ENCODE measurements at places on chromosomes 4 and X.

DNA sequence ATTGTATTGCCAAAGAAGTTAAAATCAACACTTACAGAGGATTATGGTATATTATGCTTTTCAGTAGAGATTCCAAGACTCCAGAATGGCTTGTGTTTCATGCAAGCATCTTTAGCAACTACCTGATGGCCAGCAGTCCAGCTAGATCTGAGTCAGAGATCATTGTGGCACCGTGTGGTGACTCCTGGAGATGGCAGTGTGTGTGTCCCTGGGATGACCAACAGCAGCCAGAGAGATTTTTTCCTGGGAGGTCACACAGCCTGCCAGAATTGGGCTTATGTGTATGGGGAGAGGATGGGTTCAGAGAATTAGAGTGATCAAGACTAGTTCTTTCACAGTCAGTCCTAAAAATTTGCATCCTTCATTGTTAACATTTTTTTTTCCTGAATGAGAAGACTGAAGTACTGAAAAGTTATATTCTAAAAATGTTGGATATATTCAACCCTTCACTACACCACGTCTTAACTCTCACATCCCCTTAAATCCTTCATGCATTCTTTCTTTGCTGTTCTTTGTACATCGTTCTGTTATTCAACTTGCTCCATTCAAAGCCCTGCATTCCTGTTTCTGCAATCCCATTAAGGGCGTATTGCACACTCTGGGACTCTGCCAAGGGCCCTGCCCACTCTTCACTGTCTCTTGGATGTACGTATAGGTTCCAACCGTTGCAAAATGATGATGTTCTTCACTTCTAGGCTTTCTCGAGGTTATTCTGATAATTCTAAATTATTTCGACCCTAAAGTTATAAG lies 12.4 kb downstream of the TENM3 start:
- DNase-seq = no peak

DNA sequence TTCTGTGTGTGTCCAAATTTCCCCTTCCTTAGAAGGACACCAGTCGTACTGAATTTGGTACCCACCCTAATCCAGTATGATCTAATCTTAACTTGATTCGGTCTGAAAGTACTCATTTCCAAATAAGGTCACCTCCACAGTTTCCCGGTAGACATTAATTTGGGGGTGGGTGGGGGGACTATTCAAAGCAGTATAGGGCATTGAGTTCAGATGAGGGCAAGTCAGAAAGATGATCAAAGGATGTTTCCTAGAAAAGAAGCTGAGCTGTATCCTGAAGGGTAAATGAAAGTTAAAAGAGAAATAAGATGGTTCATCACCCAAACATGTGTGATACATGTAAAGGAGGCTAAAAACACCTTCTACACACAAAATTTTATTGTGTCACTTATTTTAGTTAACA lies 42.0 kb upstream of the SCRG1 start:
- DNase-seq = no peak

- no peak for DNase-seq
These were observed 7.6 kb upstream of the NKX1-1 start for GRCh38 chr4:1413687-1414479.

GRCh38 chrX:132169554-132169953 lies 41.7 kb upstream of the FRMD7 start:
- no peak for DNase-seq

GRCh38 chrX:48919360-48919841 lies 577 bp upstream of the PIM2 start:
- no peak for DNase-seq

DNA sequence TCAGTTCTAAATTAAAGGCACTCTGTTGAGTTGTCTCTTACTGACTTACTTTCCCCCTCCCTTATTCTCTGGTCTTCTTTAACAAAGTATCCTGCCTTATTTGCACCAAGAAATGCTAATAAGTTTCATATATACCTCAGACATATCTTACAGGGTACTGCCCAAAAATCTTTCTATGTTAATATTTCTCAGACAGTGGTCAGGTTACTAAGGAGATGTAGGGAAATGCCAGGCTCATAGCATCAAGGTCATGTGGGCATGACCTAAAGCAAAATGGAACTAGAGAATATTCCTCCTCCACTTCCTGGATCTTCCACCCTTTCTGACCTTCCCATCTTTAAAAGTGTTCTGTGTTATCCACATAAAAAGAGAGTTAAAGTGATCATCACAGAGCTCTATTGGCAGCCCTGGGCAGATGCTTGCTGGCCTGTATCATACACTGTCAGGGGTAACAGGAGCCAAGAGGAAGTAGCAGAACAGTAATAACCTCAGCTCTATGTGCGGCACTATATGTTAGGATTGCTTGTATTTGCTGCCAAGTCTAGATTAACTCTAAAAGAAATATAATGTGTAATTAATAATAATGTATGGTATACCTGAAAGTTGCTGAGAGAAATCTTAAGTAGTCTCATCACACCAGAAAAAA lies 74.3 kb downstream of the IQCM start:
- no peak for DNase-seq

GRCh38 chrX:16022580-16023200 lies 100.7 kb upstream of the GRPR start:
- no peak for DNase-seq

DNA sequence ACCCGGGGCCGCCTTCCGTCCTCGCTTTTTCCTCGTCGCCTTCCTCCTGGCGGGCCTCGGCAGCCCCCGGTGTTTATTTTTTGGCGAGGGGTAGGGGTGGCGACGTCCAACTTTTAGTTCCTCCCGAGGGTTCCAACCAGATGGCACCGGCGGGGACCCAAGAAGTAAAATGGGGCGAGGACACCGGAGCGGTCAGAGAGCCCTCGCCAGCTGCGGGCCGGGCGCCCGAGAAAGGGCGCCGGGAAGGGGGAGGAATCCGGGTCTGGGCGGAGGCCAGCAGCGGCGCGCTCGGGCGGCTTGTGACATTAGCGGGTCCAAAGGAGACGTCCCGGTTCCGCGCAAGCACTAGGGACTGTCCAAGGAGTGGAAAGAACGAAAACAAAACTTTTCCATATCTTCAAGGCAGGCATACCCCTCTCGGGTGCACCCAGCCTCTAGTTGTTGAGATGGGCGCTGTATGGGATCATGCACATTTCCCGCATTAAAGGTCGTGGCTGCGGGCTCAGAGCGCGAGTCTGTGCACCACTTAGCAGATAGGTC lies 691 bp upstream of the USP46 start:
- DNase-seq = peak; percentile 70

GRCh38 chr4:74237425-74237966 lies 70.8 kb upstream of the EPGN start:
- DNase-seq = no peak

- no peak for DNase-seq
These were observed 212.5 kb upstream of the DKK2 start for GRCh38 chr4:107248571-107248970.

DNA sequence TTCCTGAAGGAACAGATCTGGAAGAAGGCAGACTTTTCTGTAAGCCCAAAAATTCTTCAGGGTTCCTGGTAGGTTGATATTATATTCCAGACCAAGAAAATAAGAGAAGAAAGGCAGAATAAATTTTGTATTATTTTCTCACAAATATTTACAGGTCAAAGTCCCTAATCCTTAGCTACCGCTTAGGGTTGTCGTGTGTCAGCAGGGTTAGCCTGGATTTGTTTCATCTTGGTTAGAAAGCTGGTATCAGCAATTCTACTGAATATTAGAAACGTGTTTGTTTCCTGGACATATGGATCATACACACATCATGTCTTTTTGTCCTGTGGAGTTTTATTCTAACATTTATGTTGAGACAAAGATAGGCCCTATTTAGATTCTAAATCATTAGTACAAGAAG lies 232.9 kb upstream of the CXXC4 start:
- DNase-seq = no peak

DNA sequence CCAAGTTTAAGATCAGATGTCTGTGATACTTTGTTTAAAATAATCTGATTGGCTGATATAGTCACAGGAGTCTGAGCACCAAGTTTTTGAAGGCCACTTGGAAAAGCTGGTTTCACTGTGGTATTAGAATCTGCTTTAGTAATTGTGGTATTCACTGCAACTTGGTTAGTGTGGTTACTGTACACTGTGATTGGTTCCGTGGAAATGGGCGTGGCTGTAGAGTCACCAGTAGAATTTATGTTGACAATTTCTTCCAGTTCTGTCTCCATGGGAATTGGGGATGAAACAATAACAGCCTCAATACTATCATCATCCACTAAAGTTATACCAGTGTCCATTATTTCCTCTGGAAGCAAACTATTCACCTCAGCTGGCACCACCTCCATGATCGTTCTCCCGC lies 26.2 kb downstream of the LIN54 start:
- no peak for DNase-seq

DNA sequence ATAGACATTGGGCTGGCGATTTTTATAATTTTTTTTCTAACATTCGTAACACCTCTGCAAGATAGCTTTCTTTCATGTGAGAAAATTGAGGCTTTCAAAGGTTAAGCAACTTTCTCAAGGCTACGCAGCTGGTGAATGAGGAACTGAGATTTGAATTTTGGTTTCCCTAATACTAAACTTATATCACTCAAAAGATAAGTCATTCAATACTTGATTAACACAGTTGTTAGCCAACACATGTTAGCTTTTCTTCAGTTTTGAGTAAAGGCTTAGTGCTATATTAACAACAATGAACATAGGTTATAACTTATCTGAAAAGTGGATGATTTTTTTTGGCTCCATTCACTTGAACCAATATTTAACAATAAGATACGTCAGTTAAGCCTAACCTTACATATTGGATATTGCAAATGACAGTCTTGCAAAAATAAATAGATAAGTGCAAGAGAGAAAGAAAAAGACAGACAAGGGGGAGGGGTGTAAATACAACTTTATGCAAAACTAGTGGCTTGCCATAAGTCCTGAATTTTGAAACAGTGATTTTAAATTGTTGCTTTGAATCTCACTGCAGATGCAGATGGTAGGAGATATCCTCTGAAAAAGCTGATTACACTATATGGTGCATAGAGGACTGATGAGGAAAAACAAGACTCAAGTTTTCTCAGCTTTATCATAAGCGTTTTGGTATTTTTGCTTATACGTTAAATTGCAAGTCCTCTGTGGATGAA lies 11.1 kb upstream of the GPM6A start:
- DNase-seq = no peak

DNA sequence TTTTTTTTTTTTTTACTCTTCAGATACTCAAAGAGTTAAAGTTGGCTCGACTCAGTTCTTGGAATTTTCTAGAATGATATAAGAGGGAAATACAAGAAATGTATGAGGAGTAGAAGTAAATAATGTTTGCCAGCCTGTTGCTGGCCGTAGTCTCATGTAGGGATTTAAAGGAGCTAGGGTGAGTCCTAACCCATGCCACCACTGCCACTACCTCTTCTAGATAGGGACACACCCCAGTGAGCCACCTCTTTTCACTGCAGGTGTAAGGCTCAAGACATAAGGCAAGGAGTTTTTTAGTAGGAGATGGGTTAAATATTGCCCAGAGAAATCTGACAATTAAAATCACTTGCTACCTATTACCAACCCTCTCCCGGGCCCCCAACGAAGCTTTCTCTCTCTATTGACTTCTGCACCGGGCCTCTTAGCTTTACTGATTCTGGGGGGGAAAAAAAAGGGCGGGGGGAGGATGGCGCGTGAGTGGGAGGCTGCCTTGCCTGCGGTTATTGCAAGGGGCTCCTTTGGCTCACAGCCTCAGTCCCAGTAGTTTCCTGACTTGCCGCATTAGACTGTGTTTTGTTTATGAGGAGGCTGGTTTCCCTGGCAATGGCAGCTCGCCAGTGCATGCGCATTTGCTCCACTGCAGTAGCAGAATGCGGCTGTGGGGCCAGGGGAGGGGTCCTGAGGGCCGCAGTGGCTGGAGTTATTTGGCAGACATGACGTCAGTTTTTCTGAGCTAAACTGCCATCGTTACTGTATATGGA lies 3.0 kb downstream of the LINC00632 start:
- peak; percentile 76 for DNase-seq

- no peak for DNase-seq
These were observed 84.4 kb upstream of the PHOX2B start for GRCh38 chr4:41832961-41833360.

- DNase-seq = no peak
These were observed 94.5 kb downstream of the FNIP2 start for GRCh38 chr4:158863296-158863695.

GRCh38 chr4:182917182-182918043 lies at the start of gene DCTD:
DCTD (minus strand) TSS chr4:182917386; CDS start chr4:182915568, 1,818 bp downstream.
- DNase-seq = peak; percentile 20

- no peak for DNase-seq
These were observed 88.0 kb downstream of the FNIP2 start for GRCh38 chr4:158856852-158857251.

GRCh38 chr4:146222313-146222712 lies 8.0 kb downstream of the REELD1 start:
- DNase-seq = no peak

DNA sequence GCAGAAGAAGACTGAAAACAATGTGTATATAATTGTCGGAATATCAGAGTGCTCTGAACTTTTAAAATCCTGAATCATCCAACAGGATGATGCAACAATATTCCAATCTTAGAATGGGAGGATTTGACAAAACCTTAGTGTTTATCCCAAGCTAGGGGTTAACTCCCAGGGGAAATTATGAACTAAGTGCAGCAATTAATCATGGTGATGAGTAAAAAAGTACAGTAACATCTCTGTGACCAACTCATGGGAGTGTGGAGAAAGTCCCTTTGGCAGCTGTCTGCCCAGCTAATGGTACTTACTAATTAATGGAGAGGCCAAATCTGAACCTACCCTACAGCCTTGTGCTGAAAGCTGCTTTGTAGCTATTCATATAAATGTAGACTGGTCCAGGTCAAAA lies 257.6 kb upstream of the DDX53 start:
- DNase-seq = no peak

DNA sequence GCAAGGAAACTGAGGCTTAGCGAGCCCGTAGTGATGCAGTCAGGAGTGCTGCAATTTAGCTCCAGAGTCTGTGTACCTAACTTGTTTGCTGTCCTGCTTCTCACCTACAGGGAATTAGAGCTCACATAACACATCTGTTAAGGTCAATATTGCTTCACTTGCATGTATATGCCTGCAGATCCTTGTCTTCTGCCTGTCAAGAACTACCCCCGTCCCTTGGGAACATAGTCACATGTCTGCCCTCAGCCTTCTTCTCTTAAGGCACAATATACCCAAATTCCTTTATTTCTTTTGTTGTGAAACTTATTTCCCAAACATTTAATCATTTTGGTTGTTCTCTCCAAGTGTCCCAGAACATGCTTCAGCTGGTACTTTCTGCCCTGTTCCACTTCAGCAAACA lies 103.3 kb upstream of the LEF1 start:
- peak; percentile 0 for DNase-seq

- DNase-seq = no peak
These were observed 12.6 kb downstream of the SYN1 start for GRCh38 chrX:47607091-47607490.

DNA sequence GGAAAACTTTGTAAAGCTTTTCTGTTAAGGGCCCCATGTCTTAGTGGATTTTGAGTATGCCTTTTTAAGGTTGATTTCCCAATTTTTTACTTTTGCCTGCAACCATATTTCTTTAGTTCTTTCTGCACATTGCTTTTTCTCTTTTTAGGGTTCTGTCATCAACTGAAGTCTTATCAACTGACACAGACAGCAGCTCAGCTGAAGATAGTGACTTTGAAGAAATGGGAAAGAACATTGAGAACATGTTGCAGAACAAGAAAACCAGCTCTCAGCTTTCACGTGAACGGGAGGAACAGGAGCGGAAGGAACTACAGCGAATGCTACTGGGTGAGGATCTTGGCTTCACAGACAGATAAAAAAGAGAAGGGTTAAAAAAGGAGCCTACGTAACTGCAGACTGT lies 27.8 kb downstream of the TAF1 start:
- no peak for DNase-seq
